Sigmoid colon (tissue), 7 donors: ENCODE measurements at places on chromosomes 7 and 10. TPM values are rescaled to one million over a fixed set of nuclear protein-coding genes. Genes with fewer than 3 reads are reported as not detected.

MASTL gene
- total RNA-seq = 5.0 TPM

- no peak for DNase-seq
Measured at GRCh38 chr7:140604760-140605159, 35.9 kb downstream of the DENND2A start.

DNA sequence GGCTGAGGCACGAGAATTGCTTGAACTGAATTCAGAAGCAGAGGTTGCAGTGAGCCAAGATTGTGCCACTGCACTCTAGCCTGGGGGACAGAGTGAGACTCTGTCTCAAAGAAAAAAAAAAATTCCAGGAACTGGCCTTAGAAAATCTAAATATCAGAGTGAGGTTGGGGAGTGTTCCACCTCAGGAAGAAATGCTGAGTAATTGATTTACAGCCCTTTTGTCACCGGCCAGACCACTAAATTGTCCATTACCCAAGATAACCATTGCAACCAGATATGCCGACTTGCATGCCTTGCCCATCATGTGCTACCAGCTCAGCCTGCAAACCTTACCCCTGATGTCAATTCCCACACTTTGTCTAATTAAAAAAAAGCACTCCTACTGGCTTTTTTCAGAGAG is 42.4 kb downstream of the CRCP start:
- no peak for DNase-seq

GRCh38 chr10:112634096-112634830 is 187.2 kb downstream of the VTI1A start:
- DNase-seq = no peak

- no peak for DNase-seq
Measured at GRCh38 chr7:137235434-137235833, 108.1 kb downstream of the PTN start.

GRCh38 chr10:63414481-63415260 is 51.1 kb downstream of the JMJD1C start:
- no peak for DNase-seq

GRCh38 chr10:71589617-71590551 is 129.7 kb downstream of the C10orf105 start:
- no peak for DNase-seq

- DNase-seq = peak; percentile 55
Measured at GRCh38 chr10:78765726-78766335, 302.9 kb upstream of the ZMIZ1 start.

DNA sequence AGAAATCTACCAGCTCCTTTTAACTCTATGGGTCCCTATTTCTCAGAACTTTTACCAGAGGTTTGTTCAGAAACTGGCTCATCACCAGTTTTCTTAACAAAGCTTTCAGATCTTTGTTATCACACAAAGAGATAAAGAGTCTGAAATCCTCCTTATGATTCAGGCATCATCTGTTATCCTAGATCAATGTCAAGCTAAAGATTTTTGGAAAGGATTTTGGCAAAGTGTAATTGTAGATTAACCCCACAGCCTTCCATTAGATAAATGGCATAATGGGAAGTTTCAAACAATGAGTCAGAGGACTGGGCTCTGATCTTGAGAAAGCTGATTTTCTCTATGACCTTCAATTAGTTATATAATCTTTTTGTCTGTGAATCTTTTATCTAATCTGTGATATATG is 192.2 kb downstream of the NXPH1 start:
- DNase-seq = no peak

- no peak for DNase-seq
Measured at GRCh38 chr7:139494835-139495579, 11.5 kb upstream of the KLRG2 start.

GRCh38 chr7:40784176-40784575 is 649.4 kb downstream of the SUGCT start:
- DNase-seq = no peak

- no peak for DNase-seq
Measured at GRCh38 chr7:26156451-26157420, 4.7 kb downstream of the NFE2L3 start.

RTKN2 gene
- total RNA-seq = not detected

DNA sequence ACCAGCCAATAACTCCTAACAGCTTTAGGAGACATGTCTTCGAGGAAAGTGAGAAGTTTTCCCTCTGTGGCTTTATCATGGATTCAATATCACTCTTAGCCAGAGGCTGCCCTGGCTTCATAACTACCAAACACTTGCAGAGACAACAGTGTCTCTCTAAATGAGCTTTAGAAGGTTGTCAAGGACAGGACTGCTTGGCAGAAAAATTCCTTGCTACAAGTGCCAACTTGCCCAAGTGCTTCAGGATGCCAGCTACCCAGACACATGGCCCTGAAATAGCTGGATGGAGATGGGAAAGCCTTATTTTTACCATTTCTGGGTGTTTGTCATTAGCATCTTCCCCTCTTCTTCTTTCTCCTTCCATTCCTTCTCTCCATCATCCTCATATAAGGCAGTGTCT is 137.1 kb upstream of the MDFIC start:
- no peak for DNase-seq

STEAP1 gene
- 14.1 TPM for total RNA-seq

GRCh38 chr7:5418285-5418582 is 5.4 kb downstream of the TNRC18 start:
- DNase-seq = no peak

- no peak for DNase-seq
Measured at GRCh38 chr10:75733135-75733890, 301.9 kb downstream of the LRMDA start.

- no peak for DNase-seq
Measured at GRCh38 chr7:104137971-104138370, 69.8 kb downstream of the ORC5 start.

APBB1IP gene
- total RNA-seq = 5.0 TPM

DNA sequence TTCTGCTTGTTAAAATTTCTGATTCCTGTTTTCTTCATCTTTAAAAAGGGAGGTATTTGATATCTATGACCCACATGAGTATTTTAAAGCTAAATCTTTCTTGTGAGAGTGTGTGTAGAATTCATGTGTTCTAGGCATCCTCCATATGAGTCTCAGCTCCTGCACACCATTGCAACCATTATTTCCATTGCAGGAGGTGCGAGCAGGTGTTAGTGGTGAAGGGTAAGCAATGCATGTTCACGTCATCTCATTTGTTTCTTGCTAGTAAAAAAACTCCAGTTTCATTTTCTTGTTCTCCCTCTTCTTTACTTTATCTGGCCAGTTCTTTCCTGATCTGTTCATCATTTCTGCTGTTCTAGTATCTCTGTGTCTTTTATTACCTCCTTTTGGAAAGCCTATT is 100.5 kb downstream of the ADRA2A start:
- DNase-seq = no peak

DNA sequence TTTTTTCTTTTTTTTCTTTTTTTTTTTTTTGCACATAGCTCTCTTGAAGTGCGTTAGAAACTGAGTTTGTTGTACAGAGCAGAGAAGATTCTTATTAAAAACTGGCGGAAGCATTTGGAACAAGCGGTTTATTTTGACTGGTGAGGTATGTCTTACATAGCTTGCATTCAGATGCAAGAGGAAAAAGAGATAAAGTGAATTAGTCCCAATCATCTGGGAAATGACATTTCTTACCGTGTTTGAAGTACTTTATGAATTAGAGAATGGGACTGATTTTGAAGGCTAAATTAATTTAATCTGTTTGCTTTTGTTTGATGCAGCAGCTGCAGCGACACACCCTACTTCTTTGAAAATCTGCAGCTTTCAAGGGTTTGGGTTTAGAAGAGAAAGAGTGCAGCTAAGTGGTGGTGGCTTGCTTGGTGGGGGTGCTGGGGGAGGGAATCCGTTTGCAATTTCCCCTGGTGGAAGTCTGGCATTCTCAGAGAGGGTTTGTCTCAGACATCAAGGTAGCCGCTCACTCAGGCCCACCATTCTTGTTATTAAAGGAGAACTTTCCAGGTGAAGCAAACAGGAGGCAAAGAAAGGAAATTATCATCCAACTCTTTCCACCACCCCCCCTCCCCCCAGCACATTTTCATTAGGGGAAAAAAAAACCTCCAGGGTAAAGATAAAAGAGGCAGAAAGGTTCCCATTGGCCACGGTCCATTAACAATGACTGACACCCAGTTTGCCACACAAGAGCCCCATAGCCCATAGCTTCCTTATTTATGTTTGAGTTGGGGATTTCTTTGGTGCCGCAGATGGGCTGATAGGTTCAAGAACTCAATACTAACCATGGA is 231.7 kb downstream of the SKIDA1 start:
- DNase-seq = no peak

NME8 gene
- total RNA-seq = 0.36 TPM

- no peak for DNase-seq
Measured at GRCh38 chr10:43892062-43892770, 243.5 kb upstream of the ZNF32 start.

MBL2 gene
- not detected for total RNA-seq

CADPS2 gene
- 7.2 TPM for total RNA-seq

- DNase-seq = no peak
Measured at GRCh38 chr10:121526801-121527221, 71.4 kb downstream of the FGFR2 start.

MYO3A gene
- total RNA-seq = 0.71 TPM

- DNase-seq = no peak
Measured at GRCh38 chr10:126500866-126501265, 112.6 kb upstream of the ADAM12 start.

BZW2 gene
- 49.7 TPM for total RNA-seq

KIFBP gene
- total RNA-seq = 21.0 TPM

CALN1 gene
- not detected for total RNA-seq

DNA sequence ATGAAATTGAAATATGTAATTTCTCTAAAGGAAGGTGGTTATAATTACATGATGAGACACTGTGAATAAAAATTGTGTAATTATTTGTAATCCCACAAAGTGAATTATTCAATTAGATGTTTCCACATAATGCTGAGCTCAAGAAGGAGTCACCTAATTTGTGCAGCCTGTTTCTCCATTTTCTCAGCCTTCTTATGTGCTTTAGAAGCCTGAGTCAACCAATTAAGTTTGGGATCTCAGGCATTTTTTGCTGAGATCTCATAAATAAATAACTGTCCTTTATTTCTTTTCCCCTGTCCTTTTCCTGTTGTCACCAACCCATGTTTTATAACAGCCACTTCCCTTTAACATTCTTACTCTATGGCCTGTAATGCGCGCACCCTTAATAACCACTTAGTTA is 506.5 kb upstream of the SEMA3D start:
- DNase-seq = no peak

GRCh38 chr7:111238886-111239285 is 148.0 kb downstream of the LRRN3 start:
- DNase-seq = no peak
